Stimulated activated CD4-positive, alpha-beta T cell treated with anti-CD3 and anti-CD28 coated beads, TNF-alpha, amount 100 ng/mL, for 24 hours (primary cell): ENCODE measurements at places on chromosomes 11 and 22.
A peak's percentile ranks its signal among the peaks of the same experiment; 100 is the strongest.

DNA sequence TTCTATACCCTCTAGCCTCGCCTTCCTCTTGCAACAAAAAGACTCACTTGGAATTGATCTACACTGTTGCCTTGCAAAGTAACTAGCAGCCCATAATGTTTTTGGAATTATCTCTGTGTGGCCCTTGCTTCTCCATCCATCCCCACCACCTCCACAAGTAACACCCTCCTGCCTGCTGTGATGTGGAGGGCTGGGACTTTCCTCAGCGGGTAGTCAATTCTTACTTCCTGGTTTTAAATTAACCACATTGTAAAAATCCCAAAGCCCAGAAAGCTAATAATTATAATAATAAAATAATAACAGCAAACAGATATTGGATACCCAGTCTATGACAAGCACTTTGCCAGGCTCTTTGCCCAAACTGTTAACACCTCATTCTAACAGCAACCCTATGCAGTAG is 40.8 kb upstream of the GALNT18 start:
- DNase-seq = no peak

GRCh38 chr22:41687901-41688364 is 734 bp downstream of the SNU13 start:
- DNase-seq = no peak

DNA sequence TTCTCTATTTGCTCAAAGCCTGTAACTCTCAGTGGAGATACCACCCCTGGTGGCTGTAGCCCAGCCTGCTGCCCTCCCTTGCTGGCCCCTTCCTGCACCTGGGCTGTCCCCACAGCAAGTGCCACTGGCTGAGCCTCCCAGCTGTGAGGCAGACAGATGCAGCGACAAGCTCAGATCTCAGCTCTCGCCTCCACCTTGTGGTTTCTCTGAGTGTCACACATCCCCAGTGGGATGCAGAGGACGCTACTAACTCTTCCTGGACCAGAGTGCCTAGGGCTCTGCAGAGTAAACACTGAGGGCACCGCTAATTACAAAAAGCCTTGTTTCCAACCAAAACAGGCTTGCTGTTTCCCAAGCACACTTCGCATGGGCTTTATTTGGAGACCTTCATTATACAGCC is 8.9 kb downstream of the YPEL1 start:
- peak; percentile 16 for DNase-seq

DNA sequence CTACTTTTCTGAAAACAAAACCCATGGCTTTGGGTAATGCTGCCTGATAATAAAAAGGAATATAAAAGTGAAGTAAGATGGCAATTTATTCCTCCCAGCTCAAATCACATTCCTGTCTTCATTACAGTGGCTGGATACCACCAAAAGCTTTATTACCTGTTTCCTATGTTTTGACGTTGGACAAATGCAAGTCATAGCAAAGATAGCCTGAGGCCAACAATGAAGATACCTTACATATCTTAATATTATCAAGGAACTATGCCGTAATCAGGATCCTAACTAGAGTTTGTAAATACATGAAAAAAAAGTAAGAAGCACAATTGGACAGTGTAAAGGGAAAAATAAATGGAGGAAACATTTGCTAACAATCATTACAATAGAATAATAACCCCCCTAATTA is 202.4 kb downstream of the SOX6 start:
- DNase-seq = no peak

- no peak for DNase-seq
Observed at GRCh38 chr11:106714199-106714598, 304.1 kb downstream of the GUCY1A2 start.

GRCh38 chr11:77557553-77557952 is 32.2 kb upstream of the AQP11 start:
- no peak for DNase-seq
